ENCODE measurements at places on chromosomes 2 and 18.

- no peak for DNase-seq
These were observed 187.8 kb upstream of the ERBB4 start for GRCh38 chr2:212726403-212726802.

GRCh38 chr2:163665817-163666216, 70.0 kb downstream of the FIGN start:
- DNase-seq: no peak

GRCh38 chr2:233053928-233054784, 6.0 kb upstream of the INPP5D start:
- DNase-seq: peak; percentile 77

DNA sequence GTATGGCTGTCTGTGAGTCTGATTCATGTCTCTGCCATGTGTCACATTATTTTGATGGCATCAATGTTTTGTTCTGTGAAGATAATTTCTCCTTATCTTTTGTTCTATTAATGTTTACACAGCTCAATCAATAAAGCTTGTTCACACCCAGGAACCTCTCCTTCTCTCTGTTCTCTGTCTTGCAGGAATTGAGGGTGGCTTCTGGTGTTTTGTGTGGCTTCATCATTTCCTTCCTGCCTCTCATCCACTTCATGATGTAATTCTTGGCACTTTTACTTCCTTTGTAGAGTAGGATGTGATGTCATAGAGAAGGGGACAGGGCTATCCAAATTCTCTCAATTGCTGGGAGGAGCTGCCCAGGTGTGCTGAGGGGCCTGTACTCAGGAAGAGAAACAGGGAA, 27.2 kb downstream of the ASXL3 start:
- no peak for DNase-seq

GRCh38 chr18:25831301-25831701, 259.1 kb downstream of the SS18 start:
- no peak for DNase-seq
